H4 (cell line): ENCODE measurements at places on chromosomes 2 and 18.

- DNase-seq = peak; percentile 15
Measured at GRCh38 chr2:156437272-156437930, 1.2 kb downstream of the GPD2 start.

DNA sequence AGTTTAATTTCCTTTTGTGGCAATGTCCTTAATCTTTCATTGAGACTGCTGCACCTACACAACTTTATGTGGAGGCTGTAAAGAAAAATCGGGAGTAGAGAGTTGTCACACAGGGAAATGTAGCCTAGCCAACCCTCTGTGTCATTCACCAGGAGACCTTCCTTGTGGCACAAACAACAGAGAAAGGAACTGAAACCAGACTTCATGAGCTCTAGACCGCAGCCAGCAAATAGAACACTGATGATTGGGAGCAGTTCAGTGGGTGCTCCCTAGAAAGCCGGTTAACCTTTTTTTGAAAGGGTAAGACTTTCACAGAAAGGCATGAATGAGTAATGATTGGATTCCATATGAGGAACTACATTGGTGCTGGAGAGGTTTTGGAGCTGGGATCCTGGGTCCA lies 1752.4 kb upstream of the CELF4 start:
- no peak for DNase-seq

GRCh38 chr2:120658770-120659158 lies 76.9 kb upstream of the GLI2 start:
- no peak for DNase-seq

DNA sequence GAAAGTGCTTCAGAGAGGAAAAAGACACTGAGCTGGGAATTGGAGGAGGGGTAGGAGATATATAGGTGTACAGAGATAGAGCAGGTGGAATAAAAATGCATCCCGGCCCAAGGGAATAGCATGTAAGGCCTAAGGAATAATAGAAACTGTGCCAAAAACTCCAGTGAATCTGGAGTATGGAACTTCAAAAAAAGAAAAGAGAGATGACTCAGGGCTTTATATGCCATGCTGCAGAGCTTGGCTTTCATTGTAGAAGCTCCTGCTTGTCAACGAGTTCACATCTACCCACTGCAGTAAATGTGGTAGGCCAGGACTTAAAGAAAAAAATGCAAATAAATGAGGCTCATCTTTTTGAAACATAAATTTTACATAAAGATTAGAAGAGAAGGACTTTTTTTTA lies 131.8 kb downstream of the MREG start:
- no peak for DNase-seq

DNA sequence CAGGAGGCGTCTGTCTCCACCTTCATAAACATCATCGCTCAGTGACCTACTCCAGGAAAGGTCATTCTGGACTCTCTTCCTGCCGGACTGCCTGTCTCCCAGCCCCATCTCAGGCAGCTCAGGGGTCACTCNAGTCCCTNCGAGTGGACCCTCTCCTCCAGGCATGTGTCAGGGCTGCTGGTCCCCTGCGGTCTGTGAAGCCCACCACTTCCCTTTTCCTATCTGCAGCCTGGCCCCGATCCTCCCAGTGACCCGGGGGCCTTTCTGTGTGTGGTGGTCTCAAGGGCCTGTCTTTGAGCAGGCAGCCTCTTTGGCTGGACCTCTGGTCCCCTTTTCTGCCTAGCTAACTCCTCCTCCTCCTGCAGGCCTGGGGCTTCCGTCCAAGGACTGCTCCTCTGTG lies 5.9 kb upstream of the PARD6G start:
- DNase-seq = no peak

GRCh38 chr2:65291216-65292105 lies 63.8 kb downstream of the ACTR2 start:
- no peak for DNase-seq

- no peak for DNase-seq
Measured at GRCh38 chr2:42021464-42021863, 26.4 kb upstream of the PKDCC start.

DNA sequence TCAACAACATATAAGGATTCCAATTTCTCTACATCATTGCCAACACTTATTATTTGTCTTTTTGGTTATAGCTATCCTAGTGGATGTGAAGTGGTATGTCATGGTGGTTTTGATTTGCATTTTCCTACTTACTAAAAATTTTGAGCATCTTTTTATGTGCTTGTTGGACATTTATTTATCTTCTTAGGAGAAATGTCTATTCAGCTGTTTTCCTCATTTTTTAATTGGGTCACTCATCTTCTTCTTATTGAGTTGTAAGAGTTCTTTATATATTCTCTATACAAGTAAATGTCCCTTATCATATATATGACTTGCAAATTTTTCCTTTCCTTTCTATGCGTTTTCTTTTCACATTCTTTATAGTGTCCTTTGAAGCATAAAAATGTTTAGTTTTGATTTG lies 4.7 kb upstream of the CCL20 start:
- no peak for DNase-seq

GRCh38 chr2:216463148-216463547 lies 35.5 kb upstream of the RPL37A start:
- DNase-seq = no peak

DNA sequence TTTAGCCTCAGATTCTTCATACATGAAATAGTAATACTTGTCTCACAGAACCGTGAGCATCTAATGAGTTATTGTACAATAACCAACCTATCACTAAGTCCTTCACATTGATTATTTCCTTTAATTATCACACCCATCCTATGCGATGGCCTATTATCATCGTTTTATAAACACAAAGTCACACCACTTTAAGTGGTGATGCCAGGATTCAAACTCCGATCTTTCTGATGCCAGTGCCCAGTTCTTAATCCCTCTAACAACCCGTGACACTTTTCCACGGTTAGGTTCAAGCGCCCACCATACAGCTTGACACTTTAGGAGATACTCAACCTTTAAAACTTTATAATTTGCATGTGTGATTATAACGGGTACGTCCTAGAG lies 523 bp upstream of the ALMS1 start:
- no peak for DNase-seq

- peak; percentile 28 for DNase-seq
Measured at GRCh38 chr2:172972005-172972619, 103.5 kb upstream of the MAP3K20 start.

DNA sequence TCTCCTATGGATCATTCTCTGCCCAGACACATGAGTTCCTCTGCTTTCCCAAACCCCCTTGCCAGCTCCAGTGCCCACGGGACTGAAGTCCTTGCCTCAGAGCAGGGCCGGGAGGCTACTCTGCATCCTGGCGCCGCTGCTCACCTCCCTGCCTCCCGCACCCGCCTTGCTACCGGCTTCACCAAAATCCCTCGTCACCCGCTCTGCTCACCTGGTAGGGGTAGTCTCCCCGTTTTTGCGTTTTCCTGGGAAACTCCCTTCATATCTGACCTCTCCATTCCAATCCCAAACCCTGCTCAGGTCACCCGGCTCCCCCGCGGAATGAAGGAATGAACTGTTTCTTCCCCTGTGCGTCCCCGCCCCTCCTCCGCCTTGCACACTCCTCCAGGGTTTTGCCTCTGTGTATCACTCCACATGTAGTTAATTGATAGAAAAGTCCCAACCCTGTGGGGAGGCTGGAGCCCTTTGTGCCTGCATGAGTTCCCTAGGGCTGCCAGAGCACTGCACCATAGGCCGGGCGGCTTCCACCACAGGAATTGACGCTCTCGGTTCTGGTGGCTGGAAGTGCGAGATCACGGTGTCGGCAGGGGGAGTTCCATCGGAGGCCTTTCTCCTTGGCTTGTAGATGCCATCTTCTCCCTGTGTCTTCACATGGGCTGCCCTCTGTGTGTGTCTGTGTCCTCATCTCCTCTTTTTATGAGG lies 2.0 kb upstream of the DGKD start:
- no peak for DNase-seq

- DNase-seq = peak; percentile 41
Measured at GRCh38 chr2:141911485-141912066, 219.2 kb downstream of the LRP1B start.

DNA sequence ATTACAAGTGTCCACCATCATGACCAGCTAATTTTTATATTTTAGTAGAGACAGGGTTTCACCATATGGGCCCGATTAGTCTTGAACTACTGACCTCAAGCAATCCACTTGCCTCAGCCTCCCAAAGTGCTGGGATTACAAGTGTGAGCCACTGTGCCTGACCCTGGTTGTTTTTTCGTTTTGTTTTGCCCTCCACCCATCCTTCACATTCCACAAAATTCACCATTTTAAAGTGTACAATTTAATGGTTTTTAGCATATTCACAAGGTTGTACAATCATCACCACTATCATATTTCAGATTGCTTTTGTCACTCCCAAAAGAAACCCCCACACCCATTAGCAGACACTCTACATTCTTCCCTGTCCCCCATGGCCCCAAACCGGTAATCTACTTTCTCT lies 215.0 kb downstream of the TPGS2 start:
- no peak for DNase-seq

DNA sequence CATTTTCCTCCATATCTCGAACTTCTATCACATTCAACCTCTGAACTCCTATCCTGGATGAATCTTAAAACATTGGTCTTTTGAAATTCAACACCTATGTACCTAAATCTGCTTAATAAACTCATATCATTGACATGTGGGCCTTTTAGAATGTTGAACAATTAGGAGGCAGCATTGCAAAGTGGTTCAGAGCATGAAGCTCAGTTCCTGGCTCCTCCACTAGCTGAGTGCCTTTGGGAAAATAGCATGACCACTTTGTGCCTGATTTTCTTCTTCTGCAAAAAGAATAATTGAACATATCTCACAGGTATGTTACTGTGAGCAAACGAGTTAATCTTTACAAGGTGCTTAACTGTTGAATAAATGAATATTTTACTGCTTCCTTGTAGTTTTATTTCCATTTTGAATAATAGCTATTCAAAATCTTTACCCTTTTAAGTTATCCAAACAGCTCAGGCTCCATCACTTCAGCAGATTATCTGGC lies 14.3 kb upstream of the ITPRID2 start:
- DNase-seq = no peak

GRCh38 chr18:68489013-68489792 lies 225.7 kb downstream of the TMX3 start:
- no peak for DNase-seq

- DNase-seq = no peak
Measured at GRCh38 chr2:182435754-182436153, 8.9 kb upstream of the PDE1A start.

- no peak for DNase-seq
Measured at GRCh38 chr2:54259413-54260240, 3.6 kb upstream of the TSPYL6 start.

GRCh38 chr2:187991389-187991788 lies 300.3 kb upstream of the GULP1 start:
- DNase-seq = no peak

GRCh38 chr2:69305166-69305565 lies 81.9 kb downstream of the GFPT1 start:
- DNase-seq = no peak

GRCh38 chr2:120358734-120359465 lies 13.0 kb downstream of the INHBB start:
- no peak for DNase-seq

DNA sequence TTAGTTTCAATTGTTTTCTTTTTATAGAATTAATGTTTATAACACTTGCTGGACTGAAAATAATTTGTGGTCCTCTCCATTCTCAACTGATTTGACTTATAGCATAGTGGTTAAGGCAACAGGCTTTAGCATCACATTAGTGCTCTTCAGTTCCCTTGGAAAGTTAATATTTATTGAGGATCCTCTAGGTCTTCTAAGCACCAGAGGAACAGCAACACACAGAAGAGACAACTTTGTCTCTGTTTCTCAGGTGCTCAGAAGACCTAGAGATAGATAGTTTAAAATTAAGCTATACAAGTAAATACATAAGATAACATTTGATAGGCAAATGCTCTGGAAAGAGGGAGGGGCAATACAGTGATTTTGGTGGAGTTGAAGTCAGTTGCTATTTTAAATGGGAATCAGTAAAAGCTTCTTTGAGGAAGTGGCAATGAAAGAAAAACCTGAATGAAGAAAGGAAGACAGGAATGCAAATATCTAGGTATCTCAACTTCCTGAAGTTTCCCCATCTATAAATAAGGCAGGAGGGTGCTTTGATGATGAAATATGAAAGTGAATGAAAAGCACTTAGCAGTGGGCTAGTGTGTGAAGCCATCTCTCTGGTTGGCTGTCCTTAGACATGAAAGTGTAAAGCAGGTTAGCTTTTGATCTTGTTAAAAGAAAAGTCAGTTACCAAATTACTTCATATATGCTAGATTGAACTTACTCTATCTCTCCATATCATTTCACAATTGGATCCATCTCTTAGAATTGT lies 7.9 kb downstream of the NEUROD1 start:
- no peak for DNase-seq

- DNase-seq = peak; percentile 78
Measured at GRCh38 chr2:120825370-120826259, 89.9 kb downstream of the GLI2 start.

GRCh38 chr18:60277855-60278480 lies 94.6 kb downstream of the MC4R start:
- no peak for DNase-seq

DNA sequence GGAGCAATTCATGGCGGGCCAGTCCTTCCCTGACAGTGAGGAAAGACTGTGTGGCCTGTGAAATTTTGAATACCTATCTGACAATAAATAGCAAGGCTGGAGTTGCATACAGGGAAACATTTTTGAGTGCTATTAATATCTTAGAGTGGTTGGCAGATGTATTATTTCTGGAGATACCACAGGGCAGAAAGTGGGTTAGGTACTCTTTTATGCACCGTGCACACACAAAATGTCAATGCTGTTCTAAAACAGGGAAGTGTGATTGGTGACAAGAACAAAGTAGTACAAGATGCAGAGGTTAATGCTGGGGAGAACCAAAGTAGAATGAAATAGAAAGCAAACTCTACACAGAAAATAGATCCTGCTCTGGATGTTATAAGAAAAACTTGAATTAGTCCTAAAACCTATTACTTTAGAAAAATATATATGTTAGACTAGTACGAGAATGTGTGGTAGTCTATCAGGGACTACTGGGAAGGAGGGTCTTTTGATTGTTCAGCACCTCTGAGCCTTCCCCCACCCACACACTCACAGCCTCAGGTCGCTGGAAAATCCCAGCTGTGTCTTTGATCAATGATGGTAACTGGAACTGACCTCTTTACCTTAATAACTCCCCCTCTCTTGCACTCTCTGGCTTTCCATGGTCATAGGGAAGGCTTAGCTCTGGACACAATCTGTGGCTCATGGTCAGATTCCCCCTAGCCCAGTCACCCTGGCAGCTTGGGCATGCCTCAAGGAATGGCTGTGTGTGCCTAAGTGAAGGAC lies 58.2 kb downstream of the SERPINB8 start:
- DNase-seq = no peak

GRCh38 chr2:122117371-122117770 lies 361.9 kb downstream of the TSN start:
- no peak for DNase-seq

- no peak for DNase-seq
Measured at GRCh38 chr18:8969639-8970390, 132.7 kb upstream of the NDUFV2 start.

DNA sequence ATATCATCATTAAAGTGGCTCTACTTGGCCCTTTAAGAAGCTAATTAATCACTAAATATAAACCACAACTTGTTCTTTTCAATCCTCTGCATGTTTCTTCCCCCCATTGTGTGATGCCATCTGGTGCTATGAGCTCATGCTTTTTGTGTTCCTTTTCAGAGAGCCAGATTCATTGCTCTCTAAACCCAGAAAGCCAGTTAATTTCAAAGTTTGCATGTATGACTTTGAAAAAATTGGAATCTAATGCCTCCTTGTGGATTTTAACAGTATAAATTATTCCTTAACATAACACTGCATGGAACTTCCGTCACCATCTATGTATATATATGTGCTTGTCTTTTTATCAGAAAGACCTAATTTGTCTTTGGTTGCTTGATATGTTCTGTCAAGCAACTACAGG lies 31.1 kb downstream of the TMEM178A start:
- peak; percentile 87 for DNase-seq
